Activated CD8-positive, alpha-beta memory T cell treated with anti-CD3 and anti-CD28 coated beads for 1 hour (primary cell): ENCODE measurements at places on chromosomes 2 and 18.

DNA sequence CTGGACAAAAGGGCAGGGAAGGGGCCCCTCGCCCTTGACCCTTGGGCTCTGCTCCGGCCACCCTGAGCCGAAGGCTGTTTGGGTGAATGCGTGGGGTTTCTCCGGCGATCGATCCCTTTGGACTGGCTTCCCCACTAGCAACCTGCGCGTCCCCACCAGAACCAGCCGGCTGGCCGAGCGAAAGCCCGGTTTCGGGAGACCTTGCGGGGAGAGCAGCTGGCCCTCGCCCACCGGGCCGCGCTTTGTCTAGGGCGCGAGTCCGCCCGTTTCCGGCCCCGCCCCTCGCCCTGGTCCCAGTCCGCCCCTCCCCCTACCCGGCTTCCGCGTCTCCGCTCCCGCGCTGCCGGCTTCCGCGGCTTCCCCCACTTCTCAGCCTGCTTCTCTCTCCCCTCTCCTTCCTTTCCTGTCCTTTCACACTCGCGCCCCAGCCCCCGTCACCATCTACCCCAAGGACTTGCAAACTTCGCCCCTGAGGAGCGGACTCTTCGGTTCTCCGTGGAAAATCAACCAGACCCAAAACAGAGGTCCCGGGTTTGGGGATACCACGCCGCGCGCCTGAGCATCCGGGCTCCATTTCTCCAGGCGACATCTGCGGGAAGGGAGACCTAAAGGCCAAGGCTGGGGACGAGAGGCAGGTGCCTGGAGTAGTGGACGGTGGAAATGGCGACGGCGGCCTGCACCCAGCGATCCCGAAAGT is 48.0 kb upstream of the ATP6V1B1 start:
- no peak for DNase-seq

- no peak for DNase-seq
Observed at GRCh38 chr18:53948991-53949390, 275.5 kb downstream of the MBD2 start.

GRCh38 chr2:225282858-225283710 is 116.4 kb upstream of the NYAP2 start:
- no peak for DNase-seq

DNA sequence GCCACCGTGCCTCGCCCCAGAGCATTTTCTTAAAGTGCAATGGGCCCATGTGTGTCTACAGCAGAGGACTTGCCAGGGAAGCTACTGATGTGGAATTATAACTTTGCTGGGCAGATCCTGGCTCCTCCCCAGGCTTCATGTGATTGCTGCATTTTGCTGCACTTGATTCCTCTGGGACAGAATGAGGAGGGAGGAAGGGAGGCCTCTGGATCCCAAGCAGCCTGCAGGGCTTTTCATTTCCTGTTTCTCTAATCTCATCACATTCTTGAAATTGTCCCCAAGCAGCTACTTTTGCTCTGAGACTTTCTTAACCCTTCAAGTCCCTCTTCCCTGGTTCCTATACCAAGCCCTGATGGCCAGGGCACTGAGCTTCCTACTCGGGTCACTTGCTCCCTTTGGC is 134.4 kb upstream of the SEC11C start:
- no peak for DNase-seq

- no peak for DNase-seq
Observed at GRCh38 chr2:177078855-177079254, 133.7 kb upstream of the HNRNPA3 start.
